ENCODE measurements at places on chromosomes 2 and 18.

DNA sequence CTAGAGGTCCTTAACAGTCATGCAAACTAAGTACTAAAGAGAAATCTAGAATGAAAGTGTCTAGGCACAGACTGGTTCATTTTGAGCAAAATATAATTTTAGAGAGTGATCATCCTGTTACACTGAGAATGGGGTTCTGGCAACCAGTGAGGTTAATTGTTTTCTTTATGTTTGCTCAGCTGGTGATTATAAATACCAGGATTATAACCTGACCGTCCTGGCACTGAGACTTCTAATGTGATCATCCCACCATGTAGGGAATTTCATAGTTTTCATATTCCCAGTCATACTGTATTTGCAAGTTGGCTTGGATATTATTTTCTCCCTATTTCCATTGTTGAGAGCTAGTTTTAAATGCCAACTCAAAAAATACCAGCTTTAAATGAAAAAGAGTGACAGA is 852.5 kb upstream of the LRATD1 start:
- DNase-seq, result no peak

- no peak for DNase-seq
Measured at GRCh38 chr2:186560254-186560653, 29.6 kb upstream of the ITGAV start.

GRCh38 chr2:70959851-70960832 is 18.3 kb upstream of the ANKRD53 start:
- peak; percentile 46 for DNase-seq

DNA sequence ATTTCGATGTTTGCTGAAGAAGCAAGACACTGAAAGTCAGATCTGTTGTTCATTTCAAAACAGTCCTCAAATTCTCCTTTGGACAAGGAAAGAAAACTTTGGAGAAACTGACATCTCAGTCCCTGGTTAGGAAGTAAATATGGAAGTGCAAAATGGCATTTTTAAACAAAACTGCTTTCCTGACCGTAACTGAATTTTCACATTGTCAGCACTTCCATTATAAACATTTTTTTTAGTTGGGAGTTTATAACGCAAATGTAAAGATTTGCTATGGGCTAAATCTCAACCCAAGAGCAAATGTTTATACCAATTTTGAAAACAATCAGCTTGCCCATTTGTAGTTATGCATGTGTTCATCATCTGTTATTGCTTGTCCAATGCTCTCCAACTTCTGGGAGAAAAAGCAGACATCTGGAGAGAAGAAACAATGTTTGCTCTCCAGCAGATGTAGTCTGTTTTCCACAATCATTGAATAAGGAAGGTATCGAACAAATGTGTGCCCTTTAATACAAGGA is 520.1 kb downstream of the ARHGAP15 start:
- no peak for DNase-seq

DNA sequence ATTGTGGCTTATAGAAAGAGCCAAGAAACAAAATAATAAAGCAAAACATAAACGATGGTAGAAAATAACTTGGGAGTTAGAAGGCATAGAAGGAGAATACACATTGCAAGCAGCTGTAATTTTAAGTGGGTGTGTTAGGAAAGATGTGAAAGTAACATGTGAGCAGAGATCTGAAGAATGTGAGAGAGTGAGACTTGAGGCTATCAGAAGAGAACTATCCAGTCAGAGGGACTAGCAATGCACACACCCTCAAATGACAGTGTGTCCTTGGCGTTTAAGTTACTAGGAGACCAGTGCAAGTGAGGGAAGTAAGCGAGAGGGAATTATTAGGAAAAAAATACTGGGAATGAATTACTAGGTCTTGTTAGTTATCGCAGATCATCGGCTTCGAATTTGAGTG is 304.9 kb downstream of the DSEL start:
- DNase-seq, result no peak

- DNase-seq, result no peak
Measured at GRCh38 chr2:97781981-97782380, 68.6 kb downstream of the ZAP70 start.

DNA sequence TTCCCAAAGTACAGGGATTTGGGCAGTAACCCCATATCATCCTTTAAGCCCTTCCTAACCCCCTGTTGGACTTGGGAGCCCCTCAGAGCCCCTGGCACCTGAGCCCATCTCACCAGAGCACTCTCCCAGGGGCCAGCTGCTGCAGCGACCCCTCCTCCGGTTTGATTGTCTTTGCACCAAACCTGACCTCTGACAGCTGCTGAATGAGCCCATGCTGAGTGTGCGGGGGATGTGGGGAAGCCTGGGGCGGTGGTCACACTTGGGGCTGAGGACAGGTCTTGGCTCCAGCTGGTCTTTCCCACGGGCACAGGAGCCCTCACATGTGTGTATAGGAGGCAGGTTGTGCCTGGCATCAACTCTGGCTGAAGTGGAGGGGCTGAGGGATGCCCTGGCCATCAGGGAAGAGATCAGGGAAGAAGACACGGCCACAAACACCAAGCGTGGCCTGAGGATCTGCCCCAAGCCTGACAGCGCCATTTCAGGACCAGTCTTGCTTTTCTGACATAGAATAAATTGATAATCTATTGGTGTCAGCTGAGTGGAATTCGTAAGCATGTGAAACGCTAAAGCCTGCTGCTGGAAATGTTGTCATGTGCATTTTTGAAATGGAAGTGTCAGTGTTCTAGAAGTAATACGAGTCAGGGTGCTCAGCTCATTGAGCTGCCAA is 102.4 kb downstream of the ACKR3 start:
- no peak for DNase-seq
